Panc1 (cell line): ENCODE measurements at places on chromosomes 4 and X.

DNA sequence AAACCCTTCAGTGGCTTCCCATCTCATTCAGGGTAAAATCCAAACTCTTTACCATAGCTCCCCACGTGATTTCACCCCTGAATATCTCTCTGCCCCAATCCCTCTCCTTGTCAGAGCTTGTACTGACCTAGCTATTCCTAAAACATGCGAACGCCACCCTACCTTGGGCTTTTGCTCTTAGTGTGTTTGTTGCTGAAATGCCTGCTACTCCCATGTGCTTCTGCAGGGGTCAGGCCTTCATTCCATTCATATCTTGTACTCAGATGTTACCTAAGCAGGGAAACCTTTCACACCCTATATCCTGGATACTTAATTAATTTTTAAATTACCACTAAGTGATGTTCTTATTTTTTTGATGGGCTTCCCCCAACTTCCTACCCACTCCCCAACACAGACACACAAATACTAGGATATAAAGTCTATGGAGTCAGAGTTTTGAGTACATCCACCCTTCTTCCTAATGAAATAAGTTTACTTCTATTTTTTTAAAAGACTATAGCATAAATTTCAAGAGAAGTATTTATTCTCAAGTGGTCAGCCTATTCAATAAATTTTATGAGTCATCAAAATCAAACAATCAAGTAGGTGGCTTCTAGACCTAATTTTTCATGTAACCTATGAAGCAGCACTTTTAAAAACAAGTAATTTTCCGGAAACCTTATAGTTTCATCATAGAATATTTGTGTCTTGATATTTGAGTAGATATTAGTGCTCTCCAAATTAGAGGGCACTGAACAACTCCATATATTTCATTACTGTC lies 189.4 kb downstream of the RAPGEF2 start:
- DNase-seq = no peak

DNA sequence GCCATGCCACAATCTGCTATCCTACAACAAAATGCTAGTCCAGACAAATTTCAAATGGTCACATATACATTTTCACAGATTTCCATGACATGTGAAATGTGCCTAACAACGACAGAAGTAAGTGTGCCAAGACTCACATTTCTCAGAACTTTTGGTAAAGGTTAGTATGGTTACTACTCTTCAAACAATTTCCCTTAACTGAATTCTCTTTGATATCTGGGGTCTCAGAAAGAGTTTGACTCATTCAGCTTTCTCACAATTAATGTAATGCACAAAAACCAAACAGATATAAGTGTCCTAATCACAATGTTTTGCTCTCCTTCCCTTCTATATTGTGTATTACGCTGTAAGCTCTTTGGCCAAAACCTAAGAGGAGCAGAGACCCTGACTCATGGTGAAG lies 122.4 kb upstream of the LEF1 start:
- no peak for DNase-seq

DNA sequence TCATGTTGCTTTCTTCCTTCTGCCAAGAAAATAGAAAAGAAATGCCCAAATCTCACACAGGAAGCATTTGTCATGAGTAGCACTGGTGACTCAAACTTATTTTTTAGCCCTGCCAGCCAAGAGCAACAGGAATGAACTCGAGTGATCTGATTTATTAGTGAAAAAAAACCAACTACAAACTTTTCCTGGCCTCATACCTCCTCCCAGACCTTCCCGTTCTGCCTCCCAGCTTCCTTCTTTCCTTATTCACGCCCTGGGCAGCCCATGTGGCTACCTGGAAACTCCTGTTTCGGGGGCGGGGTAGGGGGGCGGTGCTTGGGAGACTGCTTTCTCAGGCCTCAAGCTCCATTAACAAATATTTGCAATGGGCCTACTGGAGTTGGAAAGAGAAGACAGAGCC lies 178.5 kb downstream of the NHS start:
- no peak for DNase-seq

- DNase-seq = no peak
Measured at GRCh38 chr4:92368653-92369052, 64.9 kb downstream of the GRID2 start.

- no peak for DNase-seq
Measured at GRCh38 chr4:4825431-4825830, 34.0 kb upstream of the MSX1 start.

GRCh38 chr4:6153874-6154273 lies 46.5 kb downstream of the JAKMIP1 start:
- no peak for DNase-seq

DNA sequence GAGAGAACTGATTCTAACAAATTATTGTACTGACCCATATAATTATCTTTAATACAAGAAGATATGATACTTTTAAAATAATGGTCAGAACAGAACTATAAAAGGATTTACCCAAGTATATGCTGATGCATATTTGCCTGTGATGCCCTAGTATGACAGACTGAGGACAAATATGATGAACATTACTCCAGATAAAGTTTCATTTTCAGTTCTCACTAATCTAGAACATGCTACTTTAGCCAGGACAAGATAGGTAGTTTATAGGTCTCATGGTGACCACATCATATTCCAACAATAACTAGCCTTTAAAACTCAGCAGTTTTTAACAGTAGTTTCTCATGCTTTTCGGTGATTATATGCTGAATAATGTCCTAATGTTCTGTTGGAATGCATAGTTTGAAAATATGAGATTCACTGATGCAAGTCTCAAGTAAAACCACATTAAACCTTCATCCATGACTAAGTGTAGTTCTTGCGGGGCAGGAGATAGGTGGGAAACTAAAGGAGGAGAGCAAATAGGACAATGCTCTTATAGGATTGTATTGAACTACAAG lies 295.2 kb upstream of the AGA start:
- no peak for DNase-seq

DNA sequence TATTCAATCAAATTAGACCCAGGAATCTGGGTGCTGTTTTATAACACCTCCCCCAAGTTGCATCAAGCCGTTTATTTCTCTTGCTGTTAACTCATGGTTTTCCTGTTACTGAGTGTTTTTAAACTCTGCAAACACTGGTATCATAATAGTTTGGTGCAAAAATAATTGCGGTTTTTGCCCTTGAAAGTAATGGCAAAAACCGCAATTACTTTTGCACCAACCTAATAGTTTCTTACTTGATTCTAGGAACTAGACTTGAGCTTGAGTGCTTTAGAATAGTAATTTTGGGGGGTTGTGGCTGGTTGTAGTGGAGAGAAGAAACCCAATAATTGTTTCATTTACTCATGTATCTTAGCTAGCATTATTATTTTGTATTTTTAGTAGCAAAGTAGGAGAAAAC lies 156.6 kb downstream of the FHIP1A start:
- no peak for DNase-seq

DNA sequence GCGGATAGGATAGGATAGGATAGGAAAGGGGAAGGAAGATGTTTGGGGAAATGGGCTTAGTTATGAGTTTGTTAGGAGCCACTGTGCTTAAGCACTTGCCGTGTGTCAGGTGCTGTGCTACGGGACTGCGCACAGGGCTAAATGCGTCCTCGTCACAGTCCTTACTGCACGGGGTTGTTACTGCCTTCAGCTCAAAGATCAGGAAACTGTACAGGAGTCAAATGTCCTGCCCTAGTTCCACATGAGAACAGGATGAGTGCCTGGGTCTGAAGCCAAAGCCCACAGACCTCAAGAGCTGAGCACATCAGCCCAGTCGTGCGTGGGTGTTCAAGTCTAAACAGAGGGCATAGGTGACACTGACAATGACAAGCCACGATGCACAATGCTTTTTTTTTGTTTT lies 15.0 kb downstream of the ACSL1 start:
- no peak for DNase-seq

- DNase-seq = no peak
Measured at GRCh38 chr4:153909672-153910071, 120.8 kb upstream of the SFRP2 start.

GRCh38 chrX:130468395-130468923 lies 66.7 kb downstream of the RBMX2 start:
- DNase-seq = no peak

- DNase-seq = no peak
Measured at GRCh38 chrX:65034292-65034667, 58.0 kb upstream of the ZC4H2 start.

- no peak for DNase-seq
Measured at GRCh38 chr4:3225071-3225850, 23.7 kb upstream of the MSANTD1 start.

- no peak for DNase-seq
Measured at GRCh38 chr4:153643406-153644383, 40.4 kb upstream of the TLR2 start.

DNA sequence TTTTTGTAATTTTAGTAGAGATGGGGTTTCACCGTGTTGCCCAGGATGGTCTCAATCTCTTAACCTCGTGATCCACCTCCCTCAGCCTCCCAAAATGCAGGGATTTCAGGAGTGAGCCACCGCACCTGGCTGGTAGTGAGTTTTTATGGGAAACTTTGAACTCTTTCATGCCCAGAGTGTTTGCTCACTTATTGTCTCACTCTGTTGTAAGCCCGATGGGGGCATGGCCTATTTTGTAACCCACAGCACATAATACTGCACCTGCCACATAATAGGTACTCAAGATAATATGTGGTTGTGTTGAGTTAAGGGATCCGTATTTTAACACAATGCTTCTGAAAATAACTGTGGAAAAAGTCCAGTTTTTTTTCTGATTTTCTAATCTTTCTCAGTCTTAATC lies 109.6 kb upstream of the GIMD1 start:
- DNase-seq = no peak

- DNase-seq = no peak
Measured at GRCh38 chrX:55522596-55523276, 33.1 kb upstream of the USP51 start.

DNA sequence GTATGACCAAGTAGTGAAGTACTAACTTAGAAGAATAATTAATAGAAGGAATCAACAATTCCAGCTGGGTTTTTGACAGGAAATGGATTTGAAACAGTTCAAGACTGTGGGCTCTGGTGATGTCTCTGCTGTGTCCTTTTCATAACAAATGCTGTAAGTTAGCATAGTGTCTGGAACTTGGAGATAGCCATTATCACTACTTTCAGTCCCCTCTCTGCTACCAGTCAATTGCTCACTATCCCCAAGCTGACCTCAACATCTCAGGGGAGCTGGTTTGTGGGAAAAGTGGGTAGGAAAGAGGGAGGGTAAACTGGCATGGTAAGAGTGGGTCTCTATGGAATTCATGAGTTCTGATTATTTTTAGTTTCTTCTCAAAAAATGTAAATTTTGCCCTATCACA lies 231.4 kb upstream of the MID1 start:
- no peak for DNase-seq

- no peak for DNase-seq
Measured at GRCh38 chrX:120791013-120791643, 84.5 kb downstream of the CT47B1 start.

DNA sequence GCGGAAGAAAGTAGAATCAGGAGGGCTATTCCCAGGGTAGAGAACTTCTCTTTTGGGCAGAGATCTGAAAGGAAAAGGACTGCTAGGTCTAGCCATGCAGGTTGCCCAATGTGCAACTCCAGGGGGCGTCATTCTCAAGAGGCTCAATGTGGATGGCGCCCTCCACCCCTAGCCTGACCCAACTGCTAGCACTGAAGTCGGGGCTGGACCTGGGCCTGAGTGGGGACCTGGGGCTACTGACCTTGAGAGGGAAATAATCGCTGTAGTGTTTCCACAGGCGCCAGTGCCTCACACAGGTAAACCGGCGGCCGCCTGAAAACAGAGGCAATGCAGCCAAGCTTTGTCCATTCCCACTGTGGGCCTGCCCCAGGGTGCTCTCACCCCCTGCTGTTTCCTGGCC lies 6.1 kb downstream of the AWAT2 start:
- no peak for DNase-seq

DNA sequence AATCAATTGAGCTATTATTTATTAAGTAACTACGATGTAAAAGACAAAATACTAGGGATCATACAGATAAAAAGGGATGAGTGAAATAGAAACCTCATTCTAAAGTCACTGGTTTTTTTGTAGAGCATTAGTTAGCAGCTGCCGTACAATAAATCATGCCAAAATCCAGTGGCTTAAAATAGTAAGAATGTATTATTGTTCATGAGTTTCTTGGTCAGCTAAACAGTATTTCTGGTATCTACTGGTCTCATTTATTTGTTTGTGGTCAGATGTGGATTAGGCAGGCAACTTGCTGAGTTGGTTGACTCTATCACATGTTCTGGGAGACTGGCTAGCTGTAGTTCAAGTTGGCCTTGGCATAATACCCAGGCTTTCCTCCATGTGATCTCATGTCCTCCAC lies 667.3 kb downstream of the GALNTL6 start:
- DNase-seq = no peak

- DNase-seq = no peak
Measured at GRCh38 chrX:410296-410695, 23.6 kb upstream of the PPP2R3B start.

DNA sequence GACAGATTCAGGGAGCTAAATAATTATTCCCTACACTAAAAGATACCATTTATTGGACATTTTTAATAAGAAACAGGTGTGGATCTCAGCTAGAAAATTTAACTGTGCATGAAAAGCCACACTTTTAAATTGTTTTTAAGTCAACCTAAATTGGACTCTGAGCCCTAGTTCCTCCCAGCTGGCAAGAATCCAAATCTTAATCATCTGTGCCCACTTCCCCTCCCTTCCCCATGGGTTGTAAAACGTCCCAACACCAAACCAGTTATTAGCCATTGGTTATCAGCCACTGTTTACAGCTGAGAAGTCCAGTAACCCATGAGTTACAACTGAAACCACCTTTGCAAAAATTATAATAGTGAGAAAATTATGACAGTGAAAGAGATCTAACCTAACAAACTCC lies 125.6 kb upstream of the S100G start:
- no peak for DNase-seq

- DNase-seq = no peak
Measured at GRCh38 chrX:49754233-49754857, 58.6 kb upstream of the PAGE1 start.

- DNase-seq = no peak
Measured at GRCh38 chrX:11968991-11969390, 169.3 kb upstream of the FRMPD4 start.
